Substantia nigra (tissue), 51 donors: ENCODE measurements at places on chromosomes 16 and 17.
A peak's percentile ranks its signal among the peaks of the same experiment; 100 is the strongest.

GRCh38 chr17:4436381-4436780 lies 2.6 kb downstream of the SPNS3 start:
- DNase-seq, result no peak

DNA sequence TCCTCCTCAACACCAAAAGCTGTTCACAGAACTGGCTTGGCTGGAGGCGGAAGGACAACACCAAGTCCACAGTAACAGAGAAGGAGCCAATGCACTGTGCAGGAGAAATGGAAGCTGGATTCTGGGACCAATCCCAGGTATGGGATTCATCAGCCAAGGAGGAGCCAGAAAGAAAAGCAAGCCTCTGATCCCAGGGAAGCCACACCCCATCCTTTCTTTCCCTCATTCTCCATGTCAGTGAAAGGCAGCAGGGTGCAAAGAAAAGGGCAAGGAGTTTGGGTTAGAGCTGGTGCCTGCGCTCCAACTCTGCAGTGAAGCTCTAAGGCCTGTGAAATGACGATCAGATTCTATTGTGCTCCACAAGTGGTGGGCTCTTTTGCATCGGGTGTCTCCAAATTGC lies 11.0 kb downstream of the DCAKD start:
- no peak for DNase-seq

DNA sequence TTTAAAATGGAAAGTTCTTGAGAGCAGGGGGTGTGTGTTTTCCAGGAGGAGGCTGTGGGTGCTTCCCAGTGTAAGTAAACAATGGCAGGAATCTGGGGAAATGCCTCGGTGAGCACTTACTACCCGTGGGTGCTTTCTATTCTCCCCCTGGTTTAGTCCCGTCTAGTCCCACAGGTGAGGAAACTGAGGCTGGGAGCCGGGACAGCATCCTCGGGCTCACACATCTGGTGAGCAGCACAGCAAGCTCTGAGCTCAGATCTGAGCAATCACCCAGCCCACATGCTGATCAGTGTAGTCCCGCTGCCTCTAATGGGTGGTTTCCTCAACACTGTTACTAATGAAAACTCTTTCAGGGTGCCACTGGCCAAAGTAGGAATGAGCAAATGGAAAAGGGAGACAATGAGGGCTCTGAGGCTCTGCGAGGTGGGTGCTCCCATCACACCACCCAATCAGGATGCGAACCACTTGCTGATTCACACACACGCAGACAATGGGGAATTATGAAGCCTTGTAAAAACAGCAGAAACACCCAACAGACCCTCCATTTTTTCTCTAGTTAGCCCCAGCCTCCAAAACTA lies 202.6 kb downstream of the PARN start:
- peak; percentile 40 for DNase-seq

GRCh38 chr17:63268827-63269226 lies 177.3 kb downstream of the CYB561 start:
- DNase-seq, result no peak

DNA sequence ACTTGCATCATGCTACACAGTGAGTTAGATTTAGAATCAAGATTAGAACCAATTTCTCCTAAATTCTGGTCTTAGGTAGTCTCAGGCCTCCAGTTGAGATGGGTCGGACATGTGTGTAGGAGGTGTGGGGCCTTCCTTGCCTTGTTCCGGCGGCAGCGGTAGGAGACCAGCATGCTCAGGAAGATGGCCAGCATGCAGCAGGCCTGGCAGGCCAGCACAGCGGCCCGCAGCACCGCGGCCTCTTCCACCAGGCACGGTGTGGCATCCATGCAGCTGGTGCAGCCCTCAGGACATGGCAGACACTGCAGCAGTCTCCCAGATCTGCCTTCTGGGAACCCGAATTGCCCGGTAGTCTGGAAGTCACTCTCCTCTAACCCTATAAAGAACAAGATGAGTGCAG lies 6.9 kb downstream of the GPR179 start:
- DNase-seq, result no peak

DNA sequence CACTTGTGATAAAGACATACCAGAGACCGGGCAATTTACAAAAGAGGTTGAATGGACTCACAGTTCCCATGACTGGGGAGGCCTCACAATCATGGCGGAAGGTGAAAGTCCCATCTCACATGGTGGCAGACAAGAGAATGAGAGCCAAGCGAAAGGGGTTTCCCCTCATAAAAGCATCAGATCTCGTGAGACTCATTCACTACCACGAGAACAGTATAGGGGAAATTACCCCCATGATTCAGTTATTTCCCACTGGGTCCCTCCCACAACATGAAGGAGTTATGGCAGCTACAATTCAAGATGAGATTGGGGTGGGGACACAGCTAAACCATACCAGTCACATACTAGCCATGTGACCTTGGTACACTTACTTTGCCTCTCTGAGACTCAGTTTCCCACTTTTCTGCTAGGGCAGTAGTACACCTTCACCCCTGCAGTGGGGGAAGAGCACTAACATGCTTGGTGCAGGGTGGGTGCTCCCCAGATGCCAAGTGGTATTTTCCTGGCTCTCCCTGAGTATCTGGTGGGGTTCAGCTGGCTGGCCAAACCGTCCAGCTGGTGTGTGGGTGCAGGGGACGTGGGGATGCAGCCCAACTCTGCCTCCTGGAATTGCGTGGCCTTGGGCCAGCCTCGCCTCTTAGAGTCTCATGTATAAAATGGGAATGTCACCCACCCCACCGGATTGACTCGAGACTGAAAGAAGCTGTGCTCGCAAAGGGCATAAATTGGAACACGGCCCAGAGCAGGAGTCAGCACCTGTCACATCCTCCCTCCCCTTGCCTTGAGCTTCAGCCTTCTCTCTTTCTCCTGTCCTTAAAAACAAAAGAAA lies 364.1 kb downstream of the CPPED1 start:
- DNase-seq, result no peak

DNA sequence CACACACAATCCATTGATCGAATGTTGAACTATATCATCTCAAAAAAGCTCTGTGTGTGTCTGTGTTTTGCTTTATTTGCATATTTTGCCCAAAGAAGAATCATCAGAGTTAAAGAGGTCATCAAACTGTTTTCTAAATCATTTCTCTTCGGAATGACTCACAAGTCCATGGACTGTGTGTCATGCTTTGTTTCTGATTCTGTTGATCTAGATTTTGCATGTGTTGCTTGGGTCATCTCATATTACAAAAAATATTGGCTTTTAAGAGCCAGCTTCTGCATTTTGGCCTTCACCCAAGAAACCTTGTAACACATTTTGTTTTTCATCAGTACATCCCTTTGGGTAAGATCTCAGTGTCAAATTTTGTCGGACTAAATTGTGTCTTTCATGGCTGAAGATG lies 471.2 kb upstream of the HSBP1 start:
- no peak for DNase-seq

- DNase-seq, result no peak
Measured at GRCh38 chr16:56669840-56670619, 416 bp downstream of the MT1H start.

GRCh38 chr17:49873466-49873865 lies 25.6 kb upstream of the TAC4 start:
- no peak for DNase-seq

GRCh38 chr17:40091691-40092397 lies 8.5 kb downstream of the NR1D1 start:
- no peak for DNase-seq

DNA sequence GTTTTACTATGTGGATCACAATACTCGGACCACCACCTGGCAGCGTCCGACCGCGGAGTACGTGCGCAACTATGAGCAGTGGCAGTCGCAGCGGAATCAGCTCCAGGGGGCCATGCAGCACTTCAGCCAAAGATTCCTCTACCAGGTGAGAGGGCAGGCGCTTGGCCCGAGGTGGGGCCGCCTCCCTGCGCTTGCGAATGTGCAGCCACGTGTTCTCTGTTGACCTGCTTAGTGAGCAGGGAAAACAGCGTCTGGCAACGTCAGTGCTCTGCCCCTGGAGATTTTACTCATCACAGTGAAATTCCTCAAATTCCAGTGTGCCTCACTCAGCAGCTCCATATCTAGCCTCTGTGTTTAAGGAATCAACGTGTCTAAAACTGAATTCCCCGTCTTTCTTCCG lies 33.4 kb upstream of the CLEC18A start:
- no peak for DNase-seq
